ENCODE measurements at places on chromosomes 7 and 10.

DNA sequence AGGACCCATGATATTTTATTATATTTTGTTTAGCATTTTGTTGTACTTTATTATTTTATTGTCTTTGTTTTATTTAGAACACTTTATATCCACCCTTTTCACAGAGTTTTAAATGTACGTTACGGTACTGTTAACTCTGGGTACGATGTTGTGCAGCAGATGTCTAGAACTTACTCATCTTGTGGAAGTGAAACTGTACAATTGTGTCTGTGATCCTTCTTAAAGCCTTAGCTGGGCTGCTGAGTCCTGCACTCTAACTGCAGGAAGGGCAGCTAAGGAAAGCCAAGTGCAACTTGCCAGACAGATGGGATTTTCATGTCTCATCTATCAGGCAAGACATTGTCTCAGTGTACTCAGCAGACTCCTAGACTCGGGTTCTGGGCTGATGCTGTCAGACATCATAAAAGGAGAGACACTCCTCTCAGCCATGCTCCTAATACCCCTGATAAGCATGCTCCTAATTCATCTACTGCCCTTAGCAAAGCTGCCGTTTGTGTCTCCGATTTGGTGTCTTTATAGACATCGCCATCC lies 14.6 kb upstream of the INSYN2A start:
- no peak for DNase-seq

DNA sequence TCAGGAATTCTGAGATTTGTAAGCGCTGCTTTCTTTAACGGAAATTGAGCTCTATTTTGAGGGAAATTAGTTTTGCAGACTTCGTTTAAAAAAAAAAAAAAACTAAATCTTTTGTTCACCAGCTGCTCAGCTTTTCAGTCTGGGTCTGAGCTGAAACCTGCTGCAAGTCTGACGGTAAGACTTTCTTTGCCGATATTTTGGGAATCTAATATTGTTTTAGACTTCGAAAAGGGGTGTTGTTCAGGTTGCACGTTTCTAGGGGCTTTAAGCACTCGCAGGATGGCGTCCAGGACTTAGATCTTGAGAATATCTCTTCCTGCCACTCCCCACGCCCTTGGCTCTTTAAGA lies 1.8 kb upstream of the MEOX2 start:
- DNase-seq, result no peak

DNA sequence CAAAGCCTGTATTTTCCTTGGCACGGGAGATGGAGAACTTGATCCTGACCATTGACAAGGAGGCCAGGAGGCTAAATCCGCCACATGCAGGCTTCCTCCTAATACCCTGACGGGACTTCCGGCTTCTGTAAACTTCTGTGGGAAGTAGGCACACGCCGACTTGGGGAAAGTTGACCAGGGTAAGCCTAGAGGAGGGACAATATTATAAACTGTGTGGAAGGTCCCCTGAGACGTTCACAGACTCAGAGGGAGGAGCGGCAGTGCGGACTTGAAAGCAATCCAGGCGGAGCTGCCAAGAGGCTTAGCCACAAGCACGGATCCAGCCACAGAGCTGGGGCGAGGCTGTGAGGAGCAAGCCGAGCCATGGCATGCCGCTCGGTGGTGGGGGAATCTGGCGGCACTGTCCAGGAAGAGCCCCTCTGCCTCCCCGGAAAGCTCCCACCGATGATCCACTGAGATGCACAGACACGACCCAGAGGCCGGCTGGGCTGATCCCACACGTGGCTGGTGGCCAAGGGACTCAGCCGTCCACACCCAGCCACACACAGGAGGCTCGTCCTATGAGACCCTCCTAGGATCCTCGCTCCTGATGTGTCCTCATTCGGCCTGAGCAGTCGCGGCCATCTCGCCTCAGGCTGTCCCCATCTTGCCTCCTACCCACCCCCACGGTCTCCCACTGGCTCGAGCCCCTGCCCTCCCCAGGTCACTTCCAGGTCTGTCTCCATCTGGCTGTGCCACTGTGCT lies 40.0 kb upstream of the INSIG1 start:
- DNase-seq, result peak; percentile 73

- DNase-seq, result no peak
Observed at GRCh38 chr7:118330388-118330787, 105.9 kb downstream of the ANKRD7 start.

DNA sequence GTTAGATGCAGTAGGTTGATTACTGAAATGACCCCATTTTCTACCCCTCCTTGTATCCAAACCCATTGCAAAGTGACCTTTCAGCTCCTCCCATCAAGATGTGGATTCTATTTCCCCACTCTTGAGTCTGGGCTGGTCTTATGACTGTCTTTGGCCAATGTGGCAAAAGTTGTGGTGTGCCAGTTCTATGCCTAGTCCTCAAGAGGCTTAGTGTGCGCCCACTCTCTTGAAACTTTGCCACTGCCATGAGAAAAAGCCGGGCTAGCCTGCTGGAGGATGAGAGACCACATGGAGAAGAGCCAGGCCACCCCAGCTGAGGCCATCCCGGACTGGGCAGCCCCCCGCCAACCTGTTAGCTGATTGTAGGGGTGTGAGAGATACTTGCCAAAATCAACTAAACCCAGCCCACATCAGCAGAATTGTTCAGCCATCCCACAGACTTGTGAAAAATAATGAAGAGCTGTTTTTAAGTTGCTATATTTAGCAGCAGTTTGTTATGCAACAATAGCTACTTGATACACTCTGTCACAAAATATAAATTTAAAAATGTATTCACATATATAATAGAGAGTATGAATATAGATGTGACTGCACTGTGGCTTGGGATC lies 131.0 kb upstream of the PALS2 start:
- DNase-seq, result no peak

- no peak for DNase-seq
Observed at GRCh38 chr10:114100848-114101741, 57.4 kb downstream of the ADRB1 start.

All from GM04504 (cell line).